ENCODE measurements at places on chromosomes 16 and 17.
A peak's percentile ranks its signal among the peaks of the same experiment; 100 is the strongest.

DNA sequence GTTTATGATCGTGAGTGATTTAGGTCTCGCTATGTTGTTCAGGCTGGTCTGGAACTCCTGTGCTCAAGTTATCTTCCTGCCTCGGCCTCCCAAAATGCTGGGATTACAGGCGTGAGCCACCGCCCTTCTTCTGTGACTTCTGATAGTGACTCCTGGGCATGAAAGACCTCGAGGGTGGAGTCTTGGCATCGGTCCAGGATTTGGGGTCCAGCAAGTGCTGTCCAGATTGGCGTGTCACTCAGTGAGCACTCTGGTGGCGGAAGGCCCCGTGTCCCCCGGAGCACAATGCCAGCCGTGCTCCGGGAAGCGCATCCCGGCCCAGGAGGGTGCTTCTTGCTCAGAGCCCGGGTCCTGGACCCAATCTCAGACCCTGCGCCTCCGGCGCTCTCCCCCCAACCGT is 6.8 kb downstream of the OR1F1 start:
- no peak for DNase-seq

DNA sequence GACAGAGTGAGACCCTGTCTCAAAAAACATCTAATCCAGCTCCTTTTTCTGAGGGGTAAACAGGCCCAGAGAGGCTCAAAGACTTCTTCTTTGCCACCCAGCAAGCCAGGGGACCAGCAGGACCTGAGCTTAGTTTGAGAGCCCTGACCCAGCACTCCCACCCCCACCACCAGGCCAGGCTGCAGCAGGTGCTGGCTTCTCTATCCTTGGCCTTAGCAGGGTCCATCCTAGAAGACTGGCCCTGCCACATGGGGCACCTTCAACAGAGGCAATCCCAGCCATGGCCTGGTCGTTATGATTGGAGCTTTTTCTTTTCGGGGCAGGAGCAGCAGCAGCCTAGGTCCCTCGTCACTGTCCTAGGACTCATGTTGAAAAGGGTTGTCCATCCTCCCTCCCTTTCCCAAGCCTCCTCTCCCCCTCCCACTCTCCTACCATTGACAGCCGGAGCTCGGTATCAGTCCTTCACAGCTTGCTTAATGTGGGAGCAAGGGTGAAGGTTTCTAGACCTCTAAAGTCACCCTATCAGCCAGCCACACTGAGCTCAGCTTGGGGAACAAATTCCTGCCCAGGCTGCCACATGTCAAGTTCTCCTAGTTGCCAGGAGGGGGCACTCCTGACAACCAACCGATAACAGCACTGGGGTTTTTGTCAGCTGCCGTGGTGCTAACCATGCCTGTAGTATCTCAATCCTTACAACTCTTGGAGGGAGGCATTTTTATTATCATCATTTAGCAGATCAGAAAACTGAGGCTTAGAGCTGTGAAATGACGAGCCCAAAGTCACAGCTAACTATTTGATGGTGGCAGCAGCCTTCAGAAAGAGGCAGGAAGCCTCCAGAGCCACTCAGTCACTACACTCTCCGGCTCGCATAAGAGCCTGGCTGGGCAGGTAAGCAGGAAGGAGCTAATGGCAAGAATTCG is 11.2 kb downstream of the MRPL27 start:
- DNase-seq: peak; percentile 43

GRCh38 chr17:9241774-9242496 is 220.6 kb downstream of the NTN1 start:
- DNase-seq: no peak

GRCh38 chr17:4499431-4500190 is 930 bp downstream of the SPNS2 start:
- DNase-seq: peak; percentile 13

GRCh38 chr17:62014526-62014925 is 50.6 kb downstream of the MED13 start:
- no peak for DNase-seq

DNA sequence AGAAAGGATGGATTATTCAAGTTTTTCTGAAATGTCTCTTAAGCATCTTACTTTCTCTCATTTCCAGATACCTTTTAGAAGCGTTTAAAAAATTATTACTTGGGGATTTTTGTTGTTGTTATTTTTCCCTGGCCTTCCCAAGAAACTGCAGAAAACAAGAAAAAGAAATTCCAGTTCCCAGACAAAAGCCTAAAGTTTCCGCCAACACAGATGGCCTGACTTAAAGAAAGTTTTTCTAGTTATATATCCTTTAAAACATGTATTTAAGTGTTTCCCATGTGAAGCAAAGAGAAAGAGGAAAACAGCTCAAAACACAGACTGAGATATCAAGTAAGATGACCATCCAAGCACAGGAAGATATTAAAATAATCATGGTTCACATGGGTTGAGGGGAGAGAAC is 401.7 kb upstream of the MAF start:
- DNase-seq: no peak
